ENCODE measurements at places on chromosomes 13 and 19. TPM values are rescaled to one million over a fixed set of nuclear protein-coding genes. Genes with fewer than 3 reads are reported as not detected.

DNA sequence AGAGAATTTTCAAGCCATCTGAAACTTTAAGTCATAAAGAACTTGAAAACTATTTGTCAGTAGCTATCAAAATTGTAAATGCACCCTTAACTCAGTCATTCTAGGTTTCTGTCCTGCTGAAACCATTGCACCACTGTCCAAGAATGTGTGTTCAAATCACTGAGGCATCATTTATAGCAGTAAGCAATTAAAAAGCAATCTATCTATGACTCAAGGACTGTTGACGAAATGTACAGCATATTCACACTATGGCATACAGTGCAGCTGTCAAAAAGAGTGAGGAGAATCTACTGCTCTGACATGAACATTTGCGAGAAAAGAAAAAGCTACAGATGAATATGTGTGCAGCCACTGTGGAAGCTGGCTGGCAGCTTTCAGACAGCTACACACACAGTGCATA, 71.2 kb downstream of the ING1 start:
- H3K4me3 ChIP-seq = no peak overlapping the region
- H3K4me1 ChIP-seq = peaks cover 13% of the 10 kb centered on the region
- H3K27me3 ChIP-seq = peaks cover 33% of the 10 kb centered on the region
- DNase-seq = no peak
- H3K36me3 ChIP-seq = no peaks in the 10 kb centered on the region

GRCh38 chr13:72823724-72824123, 41.8 kb downstream of the PIBF1 start:
- no peak overlapping the region for H3K27ac ChIP-seq
- H3K4me3 ChIP-seq = no peak overlapping the region

GRCh38 chr13:29543230-29544215, 52.0 kb downstream of the SLC7A1 start:
- no peaks in the 10 kb centered on the region for H3K27me3 ChIP-seq
- H3K4me1 ChIP-seq = peaks cover 14% of the 10 kb centered on the region
- no peak overlapping the region for H3K4me3 ChIP-seq
- H3K27ac ChIP-seq = no peak overlapping the region
- H3K36me3 ChIP-seq = peaks cover 13% of the 10 kb centered on the region
- DNase-seq = no peak

- H3K4me1 ChIP-seq = peaks cover 36% of the 10 kb centered on the region
- H3K4me3 ChIP-seq = no peak overlapping the region
- peak overlapping the region; percentile 80 for H3K27ac ChIP-seq
- H3K36me3 ChIP-seq = peaks cover 23% of the 10 kb centered on the region
- H3K27me3 ChIP-seq = no peaks in the 10 kb centered on the region
Measured at GRCh38 chr19:12953799-12954611, 3.0 kb downstream of the GADD45GIP1 start.

GRCh38 chr13:45224176-45224575, 23.3 kb upstream of the KCTD4 start:
- no peak for DNase-seq
- H3K4me1 ChIP-seq = peaks cover 18% of the 10 kb centered on the region
- H3K27me3 ChIP-seq = no peaks in the 10 kb centered on the region
- peaks cover 3% of the 10 kb centered on the region for H3K36me3 ChIP-seq
- H3K4me3 ChIP-seq = no peak overlapping the region

DNA sequence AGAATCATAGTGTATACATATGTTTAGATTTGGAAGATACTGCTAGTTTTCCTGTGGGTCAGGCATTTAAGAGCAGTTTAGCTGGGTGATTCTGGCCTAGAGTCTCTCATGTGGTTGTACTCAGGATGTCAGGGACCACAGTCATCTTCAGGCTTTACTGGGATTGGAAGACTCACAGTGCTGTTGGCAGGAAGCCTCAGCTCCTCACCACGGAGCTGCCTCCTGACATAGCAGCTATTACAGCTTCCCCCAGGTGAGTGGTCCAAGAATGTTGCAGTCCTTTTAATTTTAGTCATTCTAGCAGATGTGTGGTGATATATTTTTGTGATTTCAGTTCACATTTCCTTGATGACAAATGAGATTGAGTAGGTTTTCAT, 16.9 kb upstream of the GPR18 start:
- H3K27me3 ChIP-seq = no peaks in the 10 kb centered on the region
- H3K4me3 ChIP-seq = no peak overlapping the region
- H3K4me1 ChIP-seq = no peaks in the 10 kb centered on the region
- no peak for DNase-seq

DNA sequence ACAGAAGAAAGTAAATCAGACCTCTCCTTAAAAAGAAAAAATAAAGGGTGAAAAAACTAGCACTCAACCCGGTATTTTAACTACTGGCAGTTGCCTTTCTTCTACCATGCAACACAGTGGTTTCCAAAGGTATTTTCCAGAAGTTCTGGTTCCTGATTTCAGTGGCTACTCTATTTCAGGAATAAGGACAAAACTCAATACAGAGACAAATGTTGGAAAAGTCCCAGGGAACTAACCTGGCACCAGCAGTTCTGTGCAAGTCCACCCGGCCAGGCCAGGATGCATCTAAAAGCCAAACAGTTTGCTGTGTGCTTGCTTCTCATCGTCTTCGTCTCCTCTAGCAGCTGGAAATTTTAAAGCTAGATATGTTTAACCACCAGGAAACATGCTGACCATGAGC, 52.5 kb downstream of the FOXO1 start:
- H3K36me3 ChIP-seq = no peaks in the 10 kb centered on the region
- H3K4me1 ChIP-seq = peaks cover 9% of the 10 kb centered on the region
- no peak overlapping the region for H3K4me3 ChIP-seq
- H3K27me3 ChIP-seq = no peaks in the 10 kb centered on the region
- H3K27ac ChIP-seq = no peak overlapping the region

DNA sequence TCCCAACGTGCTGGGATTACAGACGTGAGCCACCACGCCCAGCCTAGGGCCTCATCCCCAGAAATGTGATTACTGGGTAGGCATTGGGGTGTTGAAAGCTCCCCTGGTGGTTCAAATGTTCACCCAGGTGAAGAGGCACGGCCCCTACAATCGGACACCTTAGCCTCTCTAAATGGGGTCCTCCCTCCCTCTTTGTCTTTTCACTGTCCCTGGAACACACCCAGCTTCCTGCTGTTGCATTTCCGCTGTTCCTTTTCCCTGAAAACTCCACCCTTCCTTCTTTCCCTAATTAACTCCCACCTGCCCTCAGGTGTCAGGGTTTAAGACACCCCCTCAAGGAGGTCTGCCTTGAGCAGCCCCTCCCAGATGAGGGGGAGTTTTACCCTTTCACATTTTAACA, 3.6 kb upstream of the PRODH2 start:
- H3K4me1 ChIP-seq = no peaks in the 10 kb centered on the region
- no peak overlapping the region for H3K4me3 ChIP-seq
- DNase-seq = no peak
- H3K27ac ChIP-seq = no peak overlapping the region

GRCh38 chr13:40680659-40681323, 14.3 kb upstream of the FOXO1 start:
- DNase-seq = peak; percentile 25
- H3K27ac ChIP-seq = no peak overlapping the region
- H3K36me3 ChIP-seq = no peaks in the 10 kb centered on the region
- no peaks in the 10 kb centered on the region for H3K27me3 ChIP-seq
- H3K4me3 ChIP-seq = no peak overlapping the region

DNA sequence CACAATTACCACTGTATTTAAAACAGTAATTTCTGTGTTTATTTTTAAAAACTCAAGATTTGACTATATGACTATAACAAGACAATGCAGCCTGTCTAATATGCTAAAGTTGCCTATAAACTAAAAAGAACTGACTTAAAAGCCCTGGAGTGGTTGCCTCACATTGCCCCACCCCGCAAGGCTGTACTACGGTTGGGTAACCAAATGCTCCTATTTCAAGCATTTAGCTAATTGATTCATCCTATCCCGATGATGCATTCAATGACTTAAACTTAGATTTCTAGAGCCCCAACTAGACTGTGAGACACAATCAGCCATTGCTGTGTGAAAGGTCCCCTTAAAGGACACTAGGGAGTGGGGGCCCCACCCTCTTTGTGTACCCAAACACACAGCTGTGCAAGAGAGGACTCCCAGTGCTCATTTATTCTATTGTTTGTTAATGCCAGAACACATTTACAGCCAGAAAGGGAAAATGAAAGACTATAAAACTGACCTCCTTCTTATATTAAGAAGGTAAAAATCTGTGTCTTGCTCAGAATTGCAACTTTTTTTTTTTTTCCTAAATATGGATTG, 66.9 kb downstream of the MIPEP start:
- DNase-seq = no peak
- no peaks in the 10 kb centered on the region for H3K27me3 ChIP-seq
- no peaks in the 10 kb centered on the region for H3K4me1 ChIP-seq
- H3K36me3 ChIP-seq = peaks cover 19% of the 10 kb centered on the region
- no peak overlapping the region for H3K4me3 ChIP-seq

DNA sequence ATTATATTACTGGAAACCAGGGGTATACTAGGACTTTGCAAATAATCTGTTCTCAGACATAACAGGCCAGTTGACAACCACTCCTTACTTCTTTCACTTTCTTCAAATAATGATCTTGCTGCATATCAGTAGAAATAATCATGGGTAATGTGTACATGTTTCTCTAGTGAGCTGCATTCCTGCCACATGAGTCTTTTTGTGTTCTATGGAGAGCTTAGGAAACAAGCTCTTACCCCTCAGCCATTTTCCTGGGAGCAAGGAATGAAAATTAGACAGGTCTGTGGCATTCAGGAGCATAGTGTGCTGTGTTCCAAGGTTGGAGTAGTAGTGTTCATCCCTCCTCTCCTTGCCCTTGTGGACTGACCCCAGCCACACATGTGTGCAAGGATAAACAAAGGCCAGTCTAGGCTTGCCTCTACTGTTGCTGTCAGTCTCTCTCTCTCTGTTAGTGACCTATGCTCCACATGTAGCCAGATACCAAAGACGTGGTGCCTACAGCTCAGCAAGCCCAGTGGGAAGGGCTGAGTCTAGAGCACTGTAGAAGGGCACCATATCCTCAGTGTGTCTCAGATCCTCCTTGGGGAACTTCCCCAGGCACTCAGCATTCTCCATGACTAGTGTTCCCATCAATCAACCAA, 11.5 kb upstream of the OXGR1 start:
- no peak overlapping the region for H3K27ac ChIP-seq
- H3K27me3 ChIP-seq = peaks cover 28% of the 10 kb centered on the region
- no peak for DNase-seq
- no peak overlapping the region for H3K4me3 ChIP-seq
- H3K4me1 ChIP-seq = peaks cover 11% of the 10 kb centered on the region

DNA sequence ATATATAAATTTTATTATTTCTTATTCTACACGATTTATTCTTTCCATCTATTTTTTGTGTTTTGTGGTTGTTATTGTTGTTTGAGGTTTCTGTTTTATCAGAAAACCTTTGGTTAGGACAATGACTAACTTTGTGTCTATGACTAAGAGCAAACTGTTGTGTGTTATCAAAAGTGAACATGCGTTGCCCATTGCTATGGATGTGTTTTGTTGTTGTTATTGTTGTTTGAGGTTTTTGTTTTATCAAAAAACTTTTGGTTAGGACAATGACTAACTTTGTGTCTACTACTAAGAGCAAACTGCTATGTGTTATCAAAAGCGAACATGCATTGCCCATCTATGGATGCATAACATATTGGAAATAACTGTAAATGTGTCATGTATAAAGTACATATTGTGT, 692.3 kb downstream of the SLITRK1 start:
- H3K27me3 ChIP-seq = no peaks in the 10 kb centered on the region
- H3K4me1 ChIP-seq = peaks cover under 1% of the 10 kb centered on the region
- H3K27ac ChIP-seq = no peak overlapping the region
- H3K4me3 ChIP-seq = no peak overlapping the region

Gene ZNF534
- total RNA-seq = not detected

Gene SPACA4
- not detected for total RNA-seq

Gene SLC25A42
- 10.6 TPM for total RNA-seq

Gene ALG11
- 49.1 TPM for total RNA-seq

Gene FNDC3A
- 49.4 TPM for total RNA-seq

Gene ZNF83
- 55.6 TPM for total RNA-seq

Gene ACTN4
- total RNA-seq = 525 TPM

Measured in osteocyte (in vitro differentiated cells).